ENCODE measurements at places on chromosomes 7 and 10.

GRCh38 chr10:99551158-99551557, 18.4 kb downstream of the NKX2-3 start:
- DNase-seq, result no peak

- no peak for DNase-seq
Observed at GRCh38 chr7:105450177-105450861, 61.6 kb upstream of the SRPK2 start.

DNA sequence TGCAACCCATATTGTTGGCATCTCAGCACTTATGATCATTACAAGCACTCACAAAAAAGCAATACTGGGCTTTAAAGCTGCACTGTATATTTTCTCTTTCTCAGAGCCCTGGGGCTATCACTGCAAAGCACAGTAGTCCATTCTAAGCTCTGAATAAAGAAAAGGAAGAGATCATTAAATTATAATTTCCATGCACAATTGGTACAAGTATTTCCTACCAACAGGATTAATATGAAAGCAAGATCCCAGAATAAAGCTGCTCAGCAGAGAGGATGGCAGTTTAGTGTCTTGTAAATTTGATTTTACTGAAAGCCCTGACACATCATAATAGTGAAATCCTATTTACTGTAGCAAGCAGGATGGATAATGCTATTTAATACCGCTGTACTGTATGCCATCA, 205.3 kb downstream of the CHCHD3 start:
- DNase-seq, result no peak

DNA sequence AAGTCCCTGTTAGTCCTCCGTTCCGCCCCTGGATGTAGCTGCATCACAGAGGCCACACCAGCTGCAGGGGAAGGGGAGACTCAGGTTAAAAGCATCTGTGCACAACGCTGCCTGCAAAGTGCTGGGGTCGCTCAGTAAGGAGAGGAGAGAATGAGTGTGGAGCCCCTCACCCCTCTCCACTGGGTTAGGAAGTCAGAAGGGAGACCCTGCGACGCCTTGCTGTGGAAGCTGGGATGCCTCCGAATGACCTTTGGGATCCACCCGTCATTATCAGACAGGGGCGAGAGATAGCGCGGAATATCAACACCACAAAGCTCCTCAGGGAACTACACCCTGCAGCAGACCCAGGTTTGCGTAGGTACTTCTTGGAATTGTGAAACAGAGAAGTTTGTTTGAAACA, 167.7 kb upstream of the SHH start:
- no peak for DNase-seq

DNA sequence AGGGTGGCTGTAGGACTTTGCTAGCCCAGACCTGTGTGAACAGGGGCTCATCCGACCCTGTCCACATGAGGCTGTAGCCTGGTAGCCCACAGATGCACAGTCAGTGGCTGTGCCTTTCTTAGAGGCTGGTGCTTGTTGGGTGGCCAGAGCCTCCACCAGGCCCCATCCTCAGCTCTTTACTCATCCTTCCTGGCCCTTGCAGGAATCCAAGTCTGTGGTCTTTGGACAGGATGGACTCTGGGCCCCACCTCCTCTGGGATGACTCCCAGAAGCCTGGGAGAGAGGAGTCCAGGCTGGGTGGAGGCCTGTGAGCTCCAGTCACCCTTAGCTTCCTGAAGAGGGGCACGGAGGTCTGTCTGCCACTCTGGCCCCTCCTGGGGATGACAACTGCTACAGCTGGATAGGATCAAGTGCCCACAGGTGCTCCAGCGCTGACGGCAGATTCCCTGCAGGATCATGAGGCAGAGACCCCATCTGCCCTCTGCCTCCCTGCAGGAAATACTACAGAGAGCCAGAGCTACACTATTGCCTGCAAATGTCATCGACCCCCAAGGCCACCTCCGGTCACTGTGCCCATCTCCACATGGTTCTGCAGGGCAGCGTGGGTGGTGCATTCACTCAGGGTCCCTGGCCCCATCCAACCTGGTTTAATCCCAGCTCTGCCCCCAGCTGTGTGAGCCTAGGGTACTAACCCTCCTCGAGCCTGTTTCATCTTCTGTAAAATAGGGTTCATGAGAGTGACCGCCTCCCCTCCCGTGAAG, 114.5 kb downstream of the PTPN20 start:
- DNase-seq, result no peak

GRCh38 chr7:31688996-31689395, 2.0 kb downstream of the PPP1R17 start:
- DNase-seq, result no peak

DNA sequence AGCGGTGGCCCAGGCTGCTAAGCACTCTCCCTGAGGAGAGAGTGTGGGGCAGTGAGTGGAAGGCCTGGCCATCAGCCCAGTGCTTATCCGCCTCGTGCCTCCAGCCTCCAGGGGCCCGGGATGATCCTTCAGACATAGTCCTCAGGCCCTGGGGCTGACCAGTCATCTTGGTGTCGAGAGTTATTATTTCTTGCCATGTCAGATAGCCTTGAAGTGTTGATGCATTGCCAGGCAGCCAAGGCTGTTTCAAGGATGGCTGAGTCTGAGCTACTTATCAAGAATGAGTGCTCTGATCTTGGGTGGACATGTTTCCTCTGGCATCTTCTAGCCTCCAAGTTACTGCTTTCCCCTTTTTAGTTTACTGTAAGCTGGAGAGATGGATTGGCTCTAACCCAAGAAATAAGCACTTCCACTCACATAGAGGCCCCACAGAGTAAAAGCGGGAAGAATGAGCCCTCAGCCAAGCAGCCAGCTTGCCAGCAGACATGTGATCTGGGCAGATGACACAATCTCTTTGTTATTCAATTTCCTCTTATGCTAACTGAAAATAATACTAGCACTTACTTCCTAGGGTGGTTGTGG, 136.5 kb upstream of the NAMPT start:
- DNase-seq, result no peak

GRCh38 chr7:82258181-82258580, 185.4 kb downstream of the CACNA2D1 start:
- DNase-seq, result no peak

DNA sequence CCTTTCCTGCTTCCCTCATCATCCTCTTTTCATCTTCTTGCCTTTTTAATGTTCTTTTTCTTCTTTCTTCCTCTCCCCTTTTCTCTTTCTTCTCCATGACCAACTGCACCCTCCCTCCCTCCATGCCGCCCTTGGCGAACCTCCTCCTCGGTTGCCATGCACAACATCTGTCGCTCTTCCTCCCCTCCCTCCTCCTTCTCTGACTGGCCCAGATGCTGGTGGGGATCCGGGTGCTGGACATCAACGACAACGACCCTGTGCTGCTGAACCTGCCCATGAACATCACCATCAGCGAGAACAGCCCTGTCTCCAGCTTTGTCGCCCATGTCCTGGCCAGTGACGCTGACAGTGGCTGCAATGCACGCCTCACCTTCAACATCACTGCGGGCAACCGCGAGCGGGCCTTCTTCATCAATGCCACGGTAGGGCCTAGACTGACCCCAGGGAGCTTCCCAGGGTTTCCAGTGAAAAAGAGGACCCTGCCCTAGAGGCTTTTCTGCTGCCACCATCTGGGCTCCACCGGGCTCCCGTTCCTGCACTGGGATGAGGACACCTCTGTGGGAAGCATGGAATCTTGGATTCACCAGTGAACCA, 11.5 kb upstream of the VSIR start:
- DNase-seq, result no peak

GRCh38 chr10:49667991-49668390, 11.5 kb upstream of the C10orf53 start:
- DNase-seq, result no peak

Data from CD4-positive, alpha-beta T cell treated with Interleukin-2 at 100 ng/mL for 4 hours (primary cell).